Islet precursor cell (in vitro differentiated cells): ENCODE measurements at places on chromosomes 1 and 21.
A peak's percentile ranks its signal among the peaks of the same experiment; 100 is the strongest.

DNA sequence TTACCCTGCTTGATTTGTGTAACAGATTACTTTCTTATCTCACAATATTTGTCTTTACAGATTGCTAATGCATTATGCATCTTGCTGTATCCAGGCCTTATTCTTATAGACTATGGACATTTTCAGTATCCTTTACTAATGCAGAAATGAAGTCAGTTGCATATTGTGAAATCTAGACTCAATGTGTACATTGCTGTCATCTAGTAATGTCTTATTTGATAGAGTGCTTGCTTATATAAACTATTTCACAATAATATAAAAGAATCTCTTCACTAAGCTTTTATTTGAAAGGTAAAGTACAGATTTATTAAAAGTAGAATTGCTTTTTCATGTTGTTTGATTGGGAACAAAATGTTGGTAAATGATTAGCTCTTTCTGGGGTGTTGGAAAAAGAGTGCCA is 39.6 kb downstream of the ALG6 start:
- DNase-seq: no peak

DNA sequence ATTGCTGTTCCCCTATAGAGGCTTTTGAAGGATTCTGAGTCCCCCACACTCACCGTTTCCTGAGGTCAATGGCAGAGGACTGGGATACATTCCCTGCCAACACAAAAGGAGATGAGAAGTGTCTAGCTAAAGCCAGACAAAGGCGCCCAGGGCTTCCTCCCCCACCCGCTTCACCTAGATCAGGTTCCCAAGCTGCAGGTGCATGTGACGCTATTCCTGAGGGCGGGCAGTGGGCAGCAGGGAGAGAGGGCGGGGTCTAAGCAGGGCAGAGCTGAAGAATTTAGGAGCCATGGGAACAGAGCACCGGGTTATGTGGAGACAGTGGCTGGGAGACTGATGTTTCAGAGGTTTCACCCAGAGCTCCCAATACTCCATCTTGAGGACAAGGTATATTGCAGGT is 6.0 kb upstream of the ARHGEF2 start:
- DNase-seq: peak; percentile 65

DNA sequence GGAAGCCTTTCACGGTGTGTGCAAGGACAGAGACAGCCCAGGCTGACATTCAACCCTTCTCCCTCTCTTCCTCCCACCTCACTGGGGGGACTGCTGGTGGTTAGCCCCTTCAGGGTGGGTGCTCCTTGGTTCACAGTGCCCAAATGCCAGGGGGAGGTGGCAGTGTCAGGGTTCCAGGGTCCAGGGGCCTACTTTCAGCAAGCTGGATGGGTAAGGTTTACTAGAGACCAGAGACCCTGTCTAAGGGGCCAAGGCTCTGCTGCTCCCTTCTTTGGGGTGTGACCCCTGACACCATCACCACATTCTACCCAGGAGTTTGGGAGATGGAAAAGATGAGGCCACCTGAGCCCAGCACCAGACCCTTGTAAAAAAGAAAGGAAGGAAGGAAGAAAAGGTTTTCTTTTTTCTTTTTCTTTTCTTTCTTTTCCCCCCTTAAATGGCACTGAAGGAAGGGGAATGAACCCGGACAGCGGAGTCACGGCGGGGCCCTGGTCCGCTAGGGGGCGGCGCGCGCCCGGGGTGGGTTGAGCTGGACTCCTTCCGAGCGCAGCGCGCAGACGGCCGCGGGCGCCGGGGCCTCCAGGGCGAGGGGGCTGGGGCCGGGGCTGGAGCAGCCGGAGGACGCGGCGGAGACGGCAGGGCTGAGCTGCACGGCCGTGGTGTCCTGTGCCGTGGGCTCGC is 18.8 kb downstream of the KNCN start:
- peak; percentile 80 for DNase-seq

- DNase-seq: peak; percentile 57
Observed at GRCh38 chr1:54549181-54549924, 1.3 kb downstream of the ACOT11 start.

- no peak for DNase-seq
Observed at GRCh38 chr1:178374016-178374415, 122.7 kb downstream of the CLEC20A start.

GRCh38 chr1:28123461-28123961 is 35.1 kb upstream of the EYA3 start:
- no peak for DNase-seq

DNA sequence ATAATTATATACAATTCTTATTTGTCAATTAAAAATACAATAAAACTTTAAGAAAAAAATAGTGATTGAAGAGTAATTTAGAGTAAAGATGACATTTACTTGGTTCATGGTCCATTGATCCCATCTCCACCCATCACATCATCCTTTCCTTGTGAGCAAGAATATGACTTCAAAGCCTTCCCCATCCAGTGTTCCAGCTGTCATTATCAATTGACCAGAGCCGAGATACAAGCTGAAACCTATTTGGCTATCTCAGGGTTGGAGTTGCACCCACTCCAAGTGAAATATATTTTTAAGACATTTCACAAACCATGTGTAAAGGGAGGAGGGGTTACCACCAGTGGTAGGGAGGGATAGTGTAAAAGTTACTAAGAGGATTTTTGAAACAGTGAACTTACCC is 428.9 kb upstream of the C1orf87 start:
- no peak for DNase-seq

- DNase-seq: no peak
Observed at GRCh38 chr1:8406960-8407359, 89.0 kb downstream of the SLC45A1 start.

GRCh38 chr1:160665330-160666078 is 18.7 kb upstream of the SLAMF1 start:
- no peak for DNase-seq

DNA sequence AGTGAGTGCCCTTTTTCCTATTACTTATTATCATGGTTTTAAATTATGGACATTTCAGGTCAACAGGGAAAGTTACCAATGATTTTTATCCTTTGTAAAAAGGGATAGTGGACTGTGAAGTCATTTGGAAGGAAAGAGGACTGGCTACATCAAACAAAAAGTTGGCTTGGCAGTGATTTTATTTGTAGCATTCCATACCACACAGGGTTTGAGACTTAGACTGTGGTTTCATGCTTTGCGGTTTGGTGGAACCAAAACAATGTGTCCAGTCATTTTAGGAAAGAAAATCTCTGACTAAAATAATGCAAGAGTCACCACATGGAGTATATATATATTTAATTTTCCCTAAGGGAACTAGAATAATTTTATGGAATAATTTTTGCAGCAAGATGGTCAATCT is 239.5 kb downstream of the HMCN1 start:
- DNase-seq: no peak

GRCh38 chr1:29909962-29910361 is 673.6 kb downstream of the PTPRU start:
- DNase-seq: no peak

DNA sequence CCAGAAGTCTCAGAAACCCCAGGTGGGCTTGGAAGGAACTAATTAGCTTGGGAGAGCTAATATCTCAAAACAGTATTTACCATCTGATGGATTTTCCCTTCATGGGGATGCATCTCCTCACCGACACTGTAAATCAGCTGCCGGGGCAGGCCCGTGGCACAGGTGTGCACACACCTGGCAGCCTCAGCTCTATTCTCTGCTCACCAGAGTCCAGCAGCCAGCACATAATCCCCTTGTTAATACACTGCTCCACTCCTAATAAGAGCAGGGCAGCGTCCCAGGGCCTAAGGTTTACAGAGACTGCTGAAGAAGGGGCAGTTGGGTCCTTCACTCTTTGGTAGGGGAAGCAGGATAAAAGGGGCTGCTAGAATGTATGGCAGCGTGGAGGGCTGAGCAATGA is 200.0 kb downstream of the TOMM20 start:
- no peak for DNase-seq

DNA sequence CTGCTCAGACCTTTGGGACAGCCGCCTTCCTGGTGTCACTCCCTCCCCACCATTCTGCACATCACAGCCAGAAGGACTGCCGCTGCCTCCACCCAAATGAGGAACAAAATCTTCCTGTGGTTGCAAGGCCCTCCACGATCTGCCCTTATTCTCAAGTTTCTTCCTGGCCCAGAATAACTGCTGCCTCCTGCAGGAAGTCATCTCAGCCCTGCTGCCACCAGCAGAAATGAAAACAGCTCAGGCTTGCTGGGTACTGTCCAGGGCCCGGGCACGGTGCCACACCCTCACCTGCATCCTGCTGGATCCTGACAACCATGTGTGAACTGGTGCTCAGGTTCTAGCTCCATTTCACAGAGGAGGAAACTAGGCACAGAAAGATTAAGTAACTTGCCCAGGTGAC is 2.8 kb downstream of the CLDN19 start:
- DNase-seq: no peak

DNA sequence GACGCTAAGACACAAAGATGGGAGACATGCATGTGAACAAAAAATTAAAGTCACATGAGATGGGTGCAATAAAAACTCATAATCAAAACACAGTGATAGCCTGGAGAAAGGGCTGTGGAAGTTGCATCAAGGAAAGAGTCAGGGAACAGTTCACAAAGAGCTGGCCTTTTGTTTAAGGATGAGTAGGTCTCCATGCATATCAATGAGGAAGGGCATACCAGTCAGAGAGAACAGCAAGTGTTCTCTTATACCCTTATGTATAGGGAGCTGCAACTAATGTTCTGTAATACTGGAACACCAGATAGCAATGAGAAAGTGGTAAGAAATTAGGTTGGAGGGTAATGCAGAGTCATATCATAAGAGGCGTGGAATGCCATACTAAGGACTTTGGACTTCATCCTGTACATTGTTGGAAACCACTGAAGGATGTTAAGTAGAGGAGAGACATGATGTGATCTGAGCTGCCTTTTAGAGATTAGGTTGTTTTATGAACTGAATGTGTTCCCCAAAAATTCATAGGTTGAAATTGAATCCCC is 46.7 kb upstream of the SAMD13 start:
- DNase-seq: no peak

DNA sequence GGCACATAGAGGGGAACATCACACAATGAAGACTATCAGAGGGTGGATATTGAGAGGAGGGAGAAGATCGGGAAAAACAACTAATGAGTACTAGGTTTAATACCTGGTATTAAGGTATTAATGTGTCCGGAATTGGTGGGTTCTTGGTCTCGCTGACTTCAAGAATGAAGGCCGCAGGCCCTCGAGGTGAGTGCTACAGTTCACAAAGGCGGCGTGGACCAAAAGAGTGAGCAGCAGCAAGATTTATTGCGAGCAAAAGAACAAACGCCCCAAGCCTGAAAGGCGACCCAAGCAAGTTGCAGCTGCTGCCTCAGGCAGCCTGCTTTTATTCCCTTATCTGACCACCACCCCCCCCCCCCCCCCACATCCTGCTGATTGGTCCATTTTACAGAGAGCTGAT is 2022.8 kb downstream of the NCAM2 start:
- no peak for DNase-seq

- no peak for DNase-seq
Observed at GRCh38 chr1:171477804-171478203, 7.5 kb upstream of the PRRC2C start.

DNA sequence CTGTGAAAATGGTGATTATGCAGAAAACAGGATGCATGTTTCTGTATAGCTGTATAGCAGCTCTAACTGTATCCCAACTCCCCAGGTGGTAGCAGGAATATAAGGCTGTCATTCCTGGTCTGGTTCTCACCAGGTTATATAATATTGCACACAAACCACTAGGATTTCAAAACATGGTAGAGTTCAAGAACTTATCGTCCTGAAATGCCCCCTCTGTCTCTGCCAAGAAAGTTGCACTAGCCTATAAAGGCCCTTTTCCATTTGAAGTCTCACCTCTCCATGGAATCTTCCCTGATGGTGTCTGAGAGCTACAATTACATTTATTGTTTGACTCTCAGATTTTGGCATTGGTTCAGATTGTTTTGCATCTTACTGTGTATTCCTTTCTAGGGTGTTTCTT is 184.9 kb upstream of the FAM78B start:
- DNase-seq: no peak

DNA sequence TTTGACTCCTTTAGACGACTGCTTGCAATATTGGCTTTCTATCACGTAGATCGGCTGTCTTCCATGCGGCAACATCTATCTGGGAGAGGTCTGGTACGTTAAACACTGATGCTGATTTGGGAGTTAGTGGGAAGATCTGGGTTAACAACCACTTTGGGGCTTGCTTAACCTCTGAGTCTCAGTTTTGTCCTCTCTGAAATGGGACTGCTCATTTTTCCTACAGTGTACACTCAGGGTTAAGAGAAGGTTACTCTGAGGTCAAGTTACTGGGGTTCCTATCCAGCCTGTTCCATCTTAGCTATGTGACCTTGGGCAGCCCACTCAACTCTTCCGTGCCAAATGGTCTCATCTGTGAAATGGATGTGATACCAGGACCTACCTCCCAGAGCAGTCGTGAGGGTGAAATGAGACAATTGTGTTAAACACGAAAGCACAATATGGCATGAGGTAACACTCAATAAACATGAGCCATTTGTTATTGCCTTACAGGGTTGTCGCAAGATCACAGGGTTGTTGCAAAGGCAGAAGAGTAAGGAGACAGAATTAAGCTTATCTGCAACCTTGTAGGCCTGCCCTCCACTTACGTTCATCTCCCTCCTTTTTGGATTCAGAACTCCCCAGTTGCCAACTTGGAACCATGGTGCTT is 5.6 kb downstream of the ABCA4 start:
- DNase-seq: no peak

GRCh38 chr21:44550807-44551206 is 498 bp downstream of the KRTAP10-2 start:
- peak; percentile 50 for DNase-seq

GRCh38 chr1:18266391-18266790 is 158.8 kb downstream of the IGSF21 start:
- no peak for DNase-seq

DNA sequence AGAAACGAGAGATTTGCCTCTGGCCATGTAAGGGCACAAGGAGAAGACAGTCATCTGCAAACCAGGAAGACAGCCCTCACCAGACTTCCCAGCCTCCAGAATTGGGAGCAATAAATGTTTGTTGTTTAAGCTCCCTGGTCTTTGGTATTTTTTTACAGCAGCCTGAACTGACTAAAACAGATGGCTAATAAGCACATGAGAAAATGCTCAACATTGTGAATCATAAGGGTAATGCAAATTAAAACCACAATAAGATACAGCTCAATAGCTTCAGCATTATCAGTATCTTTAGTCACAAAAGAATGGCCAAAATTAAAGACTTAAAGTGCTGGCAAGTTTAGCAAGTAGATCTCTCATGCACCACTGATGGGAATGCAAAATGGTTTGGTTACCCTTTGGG is 11.7 kb downstream of the UBE2G2 start:
- DNase-seq: no peak

DNA sequence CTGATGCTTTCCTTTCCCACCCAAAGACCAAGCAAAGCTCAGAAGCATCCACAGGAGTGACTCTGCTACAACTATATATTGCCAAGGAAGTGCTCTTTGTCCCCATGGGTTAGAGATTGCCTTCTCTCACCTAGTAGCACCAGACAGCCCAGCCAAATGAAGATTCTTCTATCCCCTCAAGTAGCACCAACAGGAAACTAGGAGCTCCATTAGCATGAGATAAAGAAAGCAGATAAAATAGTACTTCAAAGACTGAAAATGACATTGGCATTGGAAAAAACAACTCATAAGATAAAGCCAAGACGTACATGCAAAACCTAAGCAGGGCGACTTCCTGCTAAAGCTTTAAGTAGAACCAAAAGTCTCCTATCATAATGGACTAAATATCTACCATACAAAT is 871.5 kb downstream of the AMY1C start:
- no peak for DNase-seq
